ENCODE measurements at places on chromosomes 16 and 17. TPM values are rescaled to one million over a fixed set of nuclear protein-coding genes. Genes with fewer than 3 reads are reported as not detected.

The LGALS9 gene
- not detected for total RNA-seq

The RAP1GAP2 gene
- 2.9 TPM for total RNA-seq

The ZFHX3 gene
- total RNA-seq = 2.3 TPM

The CLEC19A gene
- total RNA-seq = not detected

The ZNF385C gene
- not detected for total RNA-seq

The EVPL gene
- not detected for total RNA-seq

Data from SJSA1 (cell line).